NCI-H774 (cell line): ENCODE measurements at places on chromosomes 5 and 9.
A peak's percentile ranks its signal among the peaks of the same experiment; 100 is the strongest.

DNA sequence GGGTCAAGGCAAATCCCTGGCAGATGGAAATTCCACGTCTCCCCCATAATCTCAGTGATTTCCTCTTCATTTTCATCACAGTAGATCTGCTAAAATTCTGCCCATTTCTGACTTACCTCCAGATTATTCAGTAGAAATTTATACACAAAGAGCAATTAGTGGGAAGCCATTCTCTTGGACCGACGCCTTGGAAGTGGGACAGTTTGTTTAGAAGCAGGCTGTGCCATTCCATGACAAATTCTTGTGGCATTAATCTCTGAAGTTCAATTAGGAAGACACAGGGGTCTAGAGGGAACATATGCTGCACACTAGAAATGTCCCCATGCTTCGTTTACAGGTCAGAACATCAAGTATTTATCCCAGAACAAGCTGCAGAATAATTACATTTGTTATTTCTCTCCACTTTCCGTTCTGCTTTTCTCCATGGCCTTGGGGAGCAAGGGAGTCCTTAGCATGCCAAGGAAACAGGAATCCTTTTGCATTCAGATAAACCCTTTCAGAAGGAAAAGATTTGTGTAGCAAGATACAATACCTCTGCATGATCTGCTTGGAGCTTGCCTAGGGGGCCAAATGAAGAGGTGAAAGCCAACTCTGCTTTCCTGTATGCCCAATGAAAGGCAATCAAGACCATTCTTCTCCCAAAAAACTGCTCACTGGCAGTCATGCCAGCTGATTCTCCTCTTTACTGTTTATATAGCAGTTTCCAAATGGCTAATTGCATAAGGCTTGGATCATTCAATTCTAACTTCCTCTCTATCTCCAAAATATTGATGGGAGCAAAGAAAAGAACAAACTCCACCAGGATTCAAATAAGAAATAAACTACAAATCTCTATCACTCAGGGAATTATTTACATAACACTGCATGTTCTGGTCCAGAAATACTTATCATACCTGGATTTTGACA is 2.5 kb upstream of the PRKACG start:
- DNase-seq, result no peak

- DNase-seq, result no peak
These were observed 1085.2 kb upstream of the ARRDC3 start for GRCh38 chr5:92468295-92468694.

- no peak for DNase-seq
These were observed 65.3 kb downstream of the MARCHF3 start for GRCh38 chr5:126965061-126965475.

DNA sequence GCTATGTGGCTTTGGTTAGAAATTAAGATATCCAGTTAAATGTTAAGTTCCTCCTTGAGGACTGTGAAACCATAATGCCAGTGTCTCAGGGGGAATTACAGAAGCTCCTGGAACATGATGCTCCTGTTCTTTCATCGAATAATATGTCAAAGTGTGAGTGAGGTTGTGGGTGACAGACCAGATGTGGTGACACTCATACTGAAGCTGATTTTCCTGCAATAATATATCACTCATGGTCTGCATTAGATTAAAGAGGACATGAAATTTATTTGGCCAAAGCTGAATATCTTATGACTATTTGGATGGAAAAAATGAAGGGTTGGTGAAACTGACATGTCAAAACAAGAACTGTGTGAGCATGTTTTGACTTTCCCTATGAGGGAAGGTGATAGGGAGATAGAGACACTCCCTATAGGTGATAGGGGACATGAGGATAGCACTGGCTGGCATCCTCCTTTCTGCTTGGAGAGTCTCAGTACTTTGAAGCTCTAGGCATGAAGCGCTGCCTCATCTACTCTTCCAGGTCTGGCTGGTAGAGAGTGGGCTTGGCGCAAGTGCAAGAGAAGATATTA is 173.5 kb downstream of the ARHGEF28 start:
- no peak for DNase-seq

GRCh38 chr9:89740722-89741121 is 135.9 kb downstream of the GADD45G start:
- DNase-seq, result no peak

DNA sequence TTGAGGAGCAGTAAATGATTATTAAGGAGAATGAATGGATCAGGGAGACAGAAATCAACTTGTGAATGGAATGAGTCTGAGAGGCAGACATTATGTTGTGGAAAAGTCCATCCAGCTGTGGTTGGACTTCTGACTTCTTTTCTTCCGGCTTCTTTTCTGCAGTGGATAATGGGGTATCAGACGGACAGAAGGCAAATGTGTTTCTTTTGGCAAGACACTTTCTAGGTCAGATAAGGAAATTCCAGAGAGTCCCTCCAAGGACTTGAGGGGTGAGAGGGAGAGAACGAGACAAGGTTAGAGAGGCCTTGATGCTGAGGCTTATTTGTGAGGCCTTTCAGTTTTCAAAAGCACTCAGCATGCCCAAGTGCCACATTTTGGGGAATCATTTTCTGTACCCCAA is 17.1 kb upstream of the GRHPR start:
- no peak for DNase-seq

- DNase-seq, result no peak
These were observed 128.1 kb downstream of the BARX1 start for GRCh38 chr9:93826905-93827544.

- no peak for DNase-seq
These were observed 24.7 kb upstream of the SPATA31E1 start for GRCh38 chr9:87857948-87858335.

DNA sequence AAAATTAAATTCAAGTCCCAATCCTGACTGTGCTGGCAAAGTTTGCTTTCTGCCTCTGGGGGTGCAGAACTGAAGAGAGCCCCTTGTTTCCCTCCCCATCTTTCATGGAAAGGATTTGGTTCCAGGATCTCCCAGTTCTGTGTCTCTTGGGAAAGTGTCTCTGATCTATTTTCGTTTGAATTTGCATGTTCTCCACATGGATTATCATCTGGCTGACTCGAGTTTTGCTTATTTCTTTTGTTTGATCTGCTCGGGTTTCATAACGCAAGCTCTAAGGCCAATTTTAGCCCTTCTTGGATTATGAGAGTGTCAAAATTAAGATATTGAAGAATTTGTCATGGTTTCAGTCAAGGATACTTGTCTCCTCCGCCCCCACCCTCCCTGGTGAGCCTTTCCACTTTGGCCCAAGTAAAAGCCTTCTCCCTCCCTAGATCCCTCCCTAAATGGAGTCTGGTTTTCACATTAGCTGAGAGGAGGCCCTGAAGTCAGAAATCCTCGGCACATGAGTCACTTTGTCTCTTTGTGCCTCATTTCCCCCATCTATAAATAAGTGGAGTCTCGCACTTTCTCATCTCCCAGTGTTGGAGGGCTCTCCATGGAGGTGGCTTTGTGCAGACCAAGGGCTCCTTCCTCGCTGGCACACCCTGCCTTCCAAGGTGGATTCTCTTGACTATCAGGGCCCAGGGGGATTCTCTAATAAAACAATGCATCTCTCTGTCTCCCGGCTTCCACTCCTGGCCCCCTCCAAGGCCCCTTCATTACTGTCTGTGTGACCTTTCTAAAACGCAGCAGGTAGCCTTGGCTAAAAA is 17.3 kb downstream of the ADRB2 start:
- DNase-seq, result no peak

GRCh38 chr5:82991678-82992323 is 85.4 kb downstream of the TMEM167A start:
- DNase-seq, result no peak

DNA sequence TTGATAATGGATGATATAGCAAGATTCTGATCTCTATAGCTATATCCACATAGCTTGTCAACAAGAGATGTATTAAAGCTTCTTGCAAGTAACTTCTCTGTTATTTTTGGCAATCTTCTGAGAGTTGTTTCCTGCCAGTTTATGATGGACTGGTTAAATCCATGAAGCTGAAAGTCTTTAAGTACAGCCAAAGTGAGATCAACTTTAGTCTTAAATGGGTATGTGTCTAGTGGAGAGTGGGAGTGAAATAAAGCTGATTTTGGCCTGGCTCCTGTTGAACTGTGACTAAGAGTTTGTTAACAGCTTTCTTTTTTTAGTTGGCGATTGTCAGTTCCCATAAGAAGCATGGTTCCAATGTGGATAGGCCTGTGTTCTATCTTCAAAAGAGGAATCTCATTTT is 350.9 kb upstream of the PCSK5 start:
- DNase-seq, result no peak

- DNase-seq, result no peak
These were observed 24.8 kb downstream of the SARDH start for GRCh38 chr9:133713150-133713959.

- no peak for DNase-seq
These were observed 66.1 kb downstream of the AK8 start for GRCh38 chr9:132811985-132812384.

GRCh38 chr9:114005371-114006154 is 72.5 kb downstream of the AMBP start:
- DNase-seq, result no peak

DNA sequence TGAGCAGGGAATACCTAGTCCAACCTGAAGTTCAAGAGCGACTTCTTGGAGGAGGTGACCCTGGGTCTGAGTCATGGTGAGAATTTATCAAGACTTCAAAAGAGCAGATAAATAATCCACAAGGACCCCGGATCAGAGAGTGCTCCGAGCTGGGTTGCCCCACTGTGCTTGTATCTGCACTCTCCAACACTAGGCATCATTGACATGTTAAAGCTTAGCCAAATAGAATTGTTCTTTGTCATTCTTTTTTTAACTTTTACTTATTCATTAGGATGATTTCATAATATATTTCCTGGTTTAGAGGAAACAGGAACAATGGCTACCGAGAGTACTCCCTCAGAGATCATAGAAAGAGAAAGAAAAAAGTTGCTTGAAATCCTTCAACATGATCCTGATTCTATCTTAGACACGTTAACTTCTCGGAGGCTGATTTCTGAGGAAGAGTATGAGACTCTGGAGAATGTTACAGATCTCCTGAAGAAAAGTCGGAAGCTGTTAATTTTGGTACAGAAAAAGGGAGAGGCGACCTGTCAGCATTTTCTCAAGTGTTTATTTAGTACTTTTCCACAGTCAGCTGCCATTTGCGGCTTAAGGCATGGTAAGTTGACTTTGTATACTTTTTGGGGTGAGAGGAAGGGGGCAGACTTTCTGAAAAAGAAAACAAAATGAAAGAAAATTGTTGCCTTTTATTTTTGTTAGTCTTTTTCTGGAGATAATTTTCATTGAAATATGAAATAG is at the start of gene CARD6:
CARD6 (plus strand) TSS at position 300 of the 738 bp plus-strand sequence; CDS start at position 316, 16 bp downstream.
- peak; percentile 54 for DNase-seq
